Smooth muscle cell of trachea (primary cell): ENCODE measurements at places on chromosomes 2 and 18. TPM values are rescaled to one million over a fixed set of nuclear protein-coding genes. Genes with fewer than 3 reads are reported as not detected.

SLC14A1 gene
- 62.7 and 81.0 TPM in 2 replicates for total RNA-seq

ELAC1 gene
- 6.0 and 8.9 TPM in 2 replicates for total RNA-seq

SDC1 gene
- 57.6 and 63.1 TPM in 2 replicates for total RNA-seq

MC2R gene
- total RNA-seq, result not detected in 2 replicates

ATIC gene
- 25.1 and 61.5 TPM in 2 replicates for total RNA-seq

CABYR gene
- total RNA-seq, result 7.7 and 10.1 TPM in 2 replicates

NPPC gene
- total RNA-seq, result not detected in 2 replicates
